ENCODE measurements at places on chromosomes 12 and 14.

DNA sequence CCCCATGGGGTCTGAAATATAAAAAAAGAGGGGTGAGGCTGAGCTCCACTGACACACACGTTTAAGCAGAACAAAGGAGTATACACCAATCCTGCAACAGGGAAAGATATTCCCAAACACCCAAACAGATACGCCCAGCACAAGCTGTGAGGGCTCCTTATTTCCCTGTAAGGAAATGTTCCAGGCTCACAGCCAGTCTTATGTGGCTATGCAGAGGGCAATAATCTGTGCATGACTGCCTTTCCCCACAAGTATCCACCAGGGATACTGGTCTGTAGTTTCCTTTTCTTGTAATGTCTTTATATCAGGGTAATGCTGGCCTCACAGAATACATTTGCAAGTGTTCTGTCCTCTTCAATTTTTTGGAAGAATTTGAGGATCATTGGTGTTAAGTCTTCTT lies 141.7 kb upstream of the DAAM1 start:
- no peak for DNase-seq

GRCh38 chr14:20400589-20400964 lies 12.7 kb downstream of the TEP1 start:
- DNase-seq, result no peak

GRCh38 chr12:27549236-27549800 lies 25.3 kb downstream of the PPFIBP1 start:
- peak; percentile 83 for DNase-seq

- DNase-seq, result no peak
Measured at GRCh38 chr14:34983148-34983760, 462 bp downstream of the SRP54 start.

- DNase-seq, result no peak
Measured at GRCh38 chr14:37969511-37969979, 238.2 kb upstream of the SSTR1 start.

GRCh38 chr12:93115198-93115601 lies 186.1 kb upstream of the EEA1 start:
- peak; percentile 73 for DNase-seq

DNA sequence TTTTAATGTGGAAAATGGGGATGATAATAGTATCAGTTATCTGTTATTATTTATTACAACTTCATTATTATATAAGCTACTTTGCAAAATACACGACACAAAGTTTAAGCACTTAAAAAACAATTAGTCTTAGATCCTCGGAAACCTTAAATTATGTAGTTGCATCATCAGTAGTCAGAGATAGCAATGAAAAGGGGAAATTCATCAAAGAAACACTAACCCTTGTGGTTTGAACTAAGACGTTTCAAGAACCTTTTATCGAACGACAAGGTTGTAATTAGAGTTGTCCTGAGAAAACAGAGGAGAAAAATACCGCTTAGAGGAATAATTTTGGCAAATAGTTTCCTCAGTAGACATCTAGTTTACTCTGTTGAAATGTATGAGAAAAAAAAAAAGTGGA lies 198.5 kb downstream of the PTPRO start:
- no peak for DNase-seq

DNA sequence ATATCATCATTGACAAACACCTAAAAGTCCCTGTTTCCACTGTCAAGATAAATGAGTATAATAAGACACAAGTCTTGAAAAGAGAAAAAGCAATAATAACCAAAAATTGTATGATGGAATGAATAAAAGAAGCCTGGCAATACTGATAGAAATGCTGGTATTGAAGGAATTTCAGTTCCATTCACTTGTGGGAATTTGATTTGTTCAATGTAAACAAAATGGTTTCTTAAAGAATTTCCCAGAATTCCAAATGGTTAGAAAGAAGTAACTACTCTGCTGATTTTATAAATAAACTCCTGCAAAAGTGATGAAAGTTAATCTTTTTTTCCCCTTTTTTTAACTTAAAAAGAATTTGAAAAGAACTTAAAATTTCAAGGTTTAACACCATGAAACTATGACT lies 129.9 kb upstream of the PDZRN4 start:
- peak; percentile 32 for DNase-seq

DNA sequence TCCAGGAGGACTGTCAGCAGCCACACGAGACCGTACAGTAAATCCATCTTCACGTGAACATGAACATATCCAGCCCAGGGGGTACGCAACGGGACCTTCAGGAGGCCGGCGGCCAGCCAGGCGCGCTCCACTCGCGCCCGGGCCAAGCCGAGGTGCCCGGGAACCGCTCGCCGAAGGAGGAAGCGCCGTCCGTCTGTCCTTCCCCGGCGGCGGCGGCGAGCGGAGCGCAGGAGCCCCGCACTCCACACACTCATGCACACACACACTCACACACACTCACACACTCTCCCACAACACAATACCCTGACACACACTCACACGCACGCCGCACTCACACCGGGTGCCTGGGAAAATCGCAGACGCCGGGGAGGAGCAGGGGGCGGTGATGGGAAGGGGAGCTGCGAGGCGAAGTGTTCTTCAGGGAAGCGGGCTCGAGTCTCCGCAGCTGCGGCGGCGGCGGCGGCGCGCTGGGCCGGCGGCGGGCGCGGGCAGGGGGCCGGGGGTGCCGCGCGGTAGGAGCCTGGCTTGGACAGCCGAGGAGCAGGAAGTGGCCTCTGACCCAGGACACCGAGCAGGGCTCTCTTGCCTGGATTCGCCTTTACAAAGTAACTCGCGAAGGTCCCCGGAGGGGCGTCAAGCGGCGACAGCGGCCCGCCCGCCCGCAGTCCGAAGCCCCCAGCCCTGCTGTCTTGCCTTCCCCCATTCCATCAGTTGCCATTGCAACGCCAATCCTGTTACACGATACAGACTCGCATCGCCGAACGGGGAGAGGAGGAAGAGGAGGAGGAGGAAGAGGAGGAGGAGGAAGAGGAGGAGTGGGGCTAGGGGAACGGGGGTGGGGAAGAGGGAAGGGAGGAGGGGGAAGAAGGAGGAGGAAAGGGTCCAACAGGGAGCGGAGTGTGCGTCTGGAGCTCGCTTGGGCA lies 601 bp downstream of the MDGA2 start:
- DNase-seq, result no peak

DNA sequence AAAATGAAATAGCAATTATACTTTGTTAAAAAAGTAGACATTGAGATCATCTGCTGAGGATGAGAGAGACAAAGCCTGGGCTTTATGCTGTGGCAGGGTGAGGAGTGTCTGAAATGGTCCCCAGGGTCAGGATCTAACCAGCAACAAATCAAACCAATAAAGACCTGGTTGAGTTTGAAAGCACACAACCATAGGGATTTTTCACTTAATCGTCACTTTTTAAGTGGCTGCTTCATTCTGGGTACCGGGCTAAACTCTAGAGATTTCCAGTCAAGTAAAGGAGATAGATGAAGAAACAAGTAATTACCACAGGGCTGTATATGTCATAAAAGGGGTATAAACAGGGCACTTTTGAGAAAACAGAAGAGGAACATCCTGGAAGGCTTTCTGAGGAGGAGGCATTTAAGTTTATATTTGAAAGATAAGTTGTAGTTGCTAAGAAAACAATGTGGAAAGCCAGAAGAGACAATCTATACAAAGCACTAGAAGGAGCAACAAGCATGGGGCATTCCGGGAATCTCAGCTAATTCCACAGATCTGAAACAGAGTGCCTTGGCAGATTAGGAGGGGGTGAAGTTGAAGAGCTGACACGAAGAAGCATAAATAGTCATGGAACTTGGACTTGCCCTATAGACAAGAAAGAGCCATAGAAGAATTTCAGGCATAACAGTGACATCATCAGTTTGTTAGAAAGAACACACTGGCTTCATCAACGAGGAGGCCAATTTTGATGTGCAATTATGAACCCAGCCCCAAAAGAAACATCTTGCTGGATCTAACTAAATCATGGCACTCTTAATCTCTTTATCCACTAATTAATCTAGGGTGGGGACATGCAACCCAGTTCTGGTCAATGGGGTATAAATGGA lies 46.9 kb upstream of the FRS2 start:
- no peak for DNase-seq

DNA sequence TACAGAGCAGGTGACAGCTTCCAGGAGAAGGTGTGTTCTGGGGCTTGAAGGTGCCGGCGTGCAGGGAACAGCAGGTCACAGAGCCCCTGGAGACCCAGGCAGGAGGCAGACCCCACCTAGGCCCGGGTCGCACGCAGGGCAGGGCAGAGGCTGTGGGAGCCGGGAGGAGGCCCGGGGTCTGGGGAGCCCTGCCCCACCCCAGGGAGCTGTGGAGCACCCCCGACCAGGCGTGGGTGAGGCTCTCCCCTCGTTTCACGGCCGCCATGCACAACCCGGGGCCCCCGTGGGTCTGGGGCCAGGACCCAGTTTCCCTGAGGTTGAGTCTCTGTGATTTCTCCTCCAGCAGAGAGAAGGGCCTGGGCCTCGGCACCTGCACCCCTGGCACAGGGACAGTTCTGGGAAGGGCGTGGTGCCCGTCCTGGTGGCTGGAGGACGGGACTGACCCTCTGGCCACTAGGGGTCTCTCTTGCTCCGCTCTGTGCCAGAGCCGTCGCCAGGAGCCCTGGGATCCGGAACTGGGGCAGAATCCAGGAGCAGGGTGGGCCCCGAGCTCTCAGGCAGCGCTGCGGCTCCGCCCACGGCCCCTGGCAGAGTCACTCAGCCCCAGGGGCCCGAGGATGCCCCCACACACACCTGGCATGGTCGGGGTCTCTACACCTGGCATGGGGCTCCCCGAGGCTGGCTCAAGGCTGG lies 75.2 kb upstream of the FBRSL1 start:
- DNase-seq, result peak; percentile 70

DNA sequence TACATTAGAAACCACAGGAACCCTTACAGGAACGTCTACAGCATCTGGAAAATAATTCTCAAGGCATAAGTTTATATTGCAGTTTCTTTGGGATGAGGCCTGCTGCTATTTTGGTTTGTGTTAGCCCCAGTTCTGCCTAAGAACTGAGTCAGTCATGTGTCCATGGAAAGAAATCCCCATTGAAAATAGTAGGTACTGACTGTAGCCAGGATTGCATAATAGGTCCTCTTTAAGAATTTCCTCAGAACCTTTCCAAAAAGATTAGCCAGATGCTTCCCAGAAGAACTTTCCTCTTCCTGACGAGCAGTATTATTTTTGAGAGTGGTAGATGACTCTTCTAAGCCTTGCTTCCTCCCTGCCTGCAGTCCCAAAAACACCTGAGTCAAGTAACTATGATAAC lies 52.6 kb downstream of the RASSF8 start:
- peak; percentile 76 for DNase-seq

DNA sequence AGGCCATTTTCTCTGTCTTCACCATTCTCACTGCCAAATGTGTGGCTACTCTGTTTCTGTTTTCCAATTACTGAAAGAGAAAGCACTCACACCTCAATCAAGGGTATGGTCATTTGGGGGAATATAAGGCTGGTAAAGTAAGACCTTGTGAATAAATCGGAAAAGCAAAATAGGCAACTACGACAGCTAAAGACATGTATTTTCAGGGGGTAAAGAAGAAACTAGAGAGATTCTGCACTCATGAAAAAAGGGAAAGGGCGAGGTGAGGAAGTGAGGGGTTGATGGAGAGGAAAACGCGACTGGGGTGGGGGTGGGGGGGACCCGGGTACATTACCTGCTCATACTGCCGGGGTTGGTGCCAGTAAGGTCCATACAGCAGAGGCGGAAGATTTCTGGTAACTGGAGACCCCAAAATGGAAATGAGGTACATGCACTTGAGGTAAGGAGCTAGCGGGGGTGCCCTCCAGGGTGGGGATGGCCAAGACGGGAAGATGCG lies 19.3 kb downstream of the CHD8 start:
- DNase-seq, result peak; percentile 1

Measured in fibroblast of skin of abdomen (primary cell).